Hematopoietic multipotent progenitor cell treated with erythropoietin and hydrocortisone succinate and interleukin-3 and kit ligand, for 15 days (in vitro differentiated cells): ENCODE measurements at places on chromosomes 5 and 9.

GRCh38 chr5:59792983-59793585 lies 100.4 kb downstream of the PDE4D start:
- DNase-seq, result no peak

GRCh38 chr5:95403996-95404395 lies 12.8 kb downstream of the FAM81B start:
- DNase-seq, result no peak

GRCh38 chr9:38019731-38020130 lies 49.3 kb downstream of the SHB start:
- DNase-seq, result no peak

DNA sequence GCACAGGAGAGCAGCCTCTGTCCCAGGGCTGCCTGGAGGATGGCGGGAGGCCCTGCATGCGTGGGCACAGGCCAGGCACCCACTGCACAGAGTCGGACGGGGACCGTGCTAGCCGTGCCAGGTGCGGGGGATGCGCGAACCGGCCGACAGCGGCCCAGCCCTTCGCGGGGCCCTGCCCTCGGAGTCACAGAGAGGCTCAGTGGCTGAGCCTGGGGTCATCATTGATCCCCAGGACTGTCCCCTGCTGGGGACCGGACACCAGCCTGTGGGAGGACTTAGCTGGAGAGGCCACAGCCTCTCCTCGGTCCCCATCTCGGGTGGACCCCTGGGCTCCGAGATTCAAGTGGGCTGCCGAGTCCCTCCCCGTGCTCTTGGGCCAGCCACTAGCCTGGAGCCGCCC lies 19.1 kb upstream of the LAMC3 start:
- no peak for DNase-seq

DNA sequence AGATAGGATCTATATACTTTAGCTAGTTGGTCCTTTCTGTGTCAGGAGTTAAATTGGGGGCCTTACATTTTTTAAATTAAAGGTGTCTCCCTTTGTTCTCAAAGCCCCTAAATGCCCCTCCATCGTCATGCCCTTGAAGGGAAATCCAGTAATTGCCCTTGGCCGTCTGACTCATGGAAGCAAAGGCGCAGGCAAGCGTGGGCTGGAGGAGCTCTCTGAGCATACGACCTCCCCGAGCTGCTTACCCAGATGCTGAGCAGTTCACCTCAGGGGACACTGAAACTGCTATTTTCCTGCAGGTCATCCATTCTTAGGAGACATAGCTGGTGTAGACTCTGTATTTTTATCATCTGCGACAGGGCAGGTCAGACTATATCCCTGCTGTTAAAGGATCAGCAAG lies 23.0 kb downstream of the PCSK1 start:
- no peak for DNase-seq

GRCh38 chr5:10301266-10301665 lies 6.4 kb downstream of the CMBL start:
- DNase-seq, result no peak

DNA sequence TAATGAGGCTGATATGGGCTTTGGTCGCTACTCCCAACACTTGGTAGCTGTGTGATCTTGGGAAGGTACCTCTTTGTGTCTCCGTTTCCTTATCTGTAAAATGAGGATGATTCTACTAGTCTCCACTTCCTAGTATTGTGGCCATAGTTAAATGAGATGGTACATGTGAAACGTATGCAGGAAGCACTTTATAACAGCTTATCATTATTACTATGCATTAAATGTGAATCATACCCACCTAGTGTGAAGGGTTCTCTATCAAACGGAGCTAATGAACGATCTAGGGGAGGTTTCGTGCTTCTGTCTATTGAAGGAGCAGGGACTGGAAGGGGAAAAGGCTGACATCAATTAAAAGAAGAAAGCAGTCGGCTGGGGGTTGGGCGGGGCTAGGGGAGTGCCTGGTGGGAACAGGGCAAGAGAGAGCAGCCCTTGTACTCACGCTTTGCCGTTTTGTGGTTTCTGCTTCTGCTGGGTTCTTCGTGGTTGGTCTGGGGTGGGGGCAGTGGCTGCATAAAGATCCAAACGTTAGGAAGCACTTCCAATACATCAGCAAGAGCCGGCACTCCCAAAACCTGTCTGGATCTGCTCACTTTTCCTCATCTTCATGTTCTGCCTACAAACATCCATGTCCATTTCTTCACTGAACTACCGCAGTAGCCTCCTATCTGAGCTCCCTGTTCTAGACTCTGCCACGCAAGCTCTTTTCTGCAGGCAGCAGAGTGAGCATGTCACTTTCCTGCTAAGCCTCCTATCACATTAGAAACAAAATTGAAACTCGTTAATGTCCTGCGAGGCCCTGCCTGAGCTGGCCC lies 30.8 kb downstream of the LCP2 start:
- DNase-seq, result no peak

DNA sequence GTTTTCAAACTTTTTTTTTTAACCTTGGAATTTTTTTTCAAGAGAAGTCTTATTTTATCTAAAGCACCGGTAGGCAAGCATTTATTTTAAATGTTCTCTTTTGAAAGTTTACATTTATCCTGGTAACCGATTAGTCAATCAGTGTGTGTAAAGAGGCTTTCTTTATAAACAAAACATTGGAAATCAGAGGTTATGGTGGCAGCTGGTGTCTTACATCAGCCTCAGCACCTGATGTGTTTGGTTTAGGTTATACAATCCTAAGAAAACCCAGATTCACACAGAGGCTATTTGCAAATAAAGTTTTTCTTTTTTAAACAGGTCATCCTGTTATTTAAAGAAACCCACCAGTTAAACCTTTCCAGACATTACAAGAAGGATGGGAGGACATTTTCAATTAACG lies 173.3 kb upstream of the GDNF start:
- DNase-seq, result no peak

- no peak for DNase-seq
Measured at GRCh38 chr9:76255781-76256455, 138.3 kb downstream of the RFK start.

GRCh38 chr5:134543820-134544614 lies 18.5 kb downstream of the JADE2 start:
- no peak for DNase-seq

DNA sequence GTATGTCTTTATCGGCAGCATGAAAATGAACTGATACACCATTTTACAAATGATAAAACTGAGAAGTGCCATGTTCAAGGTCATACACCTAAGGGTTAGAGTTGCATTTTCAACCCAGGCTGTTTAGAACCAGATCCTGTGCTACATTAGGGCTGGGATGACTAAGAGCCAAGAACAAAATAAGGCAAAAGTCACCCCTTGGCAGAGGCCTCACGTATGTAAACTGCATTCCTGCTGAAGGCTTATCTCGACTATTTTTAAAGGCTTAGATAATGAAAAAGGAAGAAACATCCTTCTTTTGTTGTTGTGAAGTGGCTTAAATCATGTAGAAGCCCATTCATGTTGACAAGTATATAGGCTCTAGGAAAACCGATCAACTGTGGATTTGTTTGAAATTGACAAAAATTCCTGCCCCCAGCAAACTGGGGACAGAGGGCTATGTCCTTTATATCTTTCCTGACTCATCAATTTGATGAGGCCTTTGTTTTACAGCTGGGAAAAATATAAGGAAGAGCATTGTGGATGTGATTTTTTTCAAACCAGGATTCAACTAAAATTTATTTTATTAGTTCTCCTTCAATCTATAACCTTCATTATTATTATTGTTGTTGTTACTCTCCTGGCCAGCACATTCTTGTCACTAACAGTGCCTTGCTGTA lies 196.5 kb downstream of the SNX18 start:
- no peak for DNase-seq

DNA sequence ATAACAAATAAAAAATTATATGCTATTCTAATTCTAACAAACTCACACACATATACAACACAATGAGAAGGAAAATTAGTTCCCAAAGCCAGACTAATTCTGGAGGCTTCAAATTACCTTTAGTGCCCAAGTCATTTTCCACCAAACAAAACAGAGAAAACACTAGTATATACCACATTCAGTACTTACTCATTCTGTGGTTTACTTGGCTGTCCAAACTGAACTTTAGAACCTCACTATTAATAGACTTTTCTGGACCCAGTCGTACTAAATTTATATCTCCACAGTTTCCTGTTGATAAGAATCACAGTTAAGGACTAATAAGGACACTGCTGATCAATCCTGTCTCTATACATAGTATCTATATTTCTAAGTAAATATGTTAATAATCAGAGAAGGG lies 66.4 kb downstream of the SETX start:
- no peak for DNase-seq

DNA sequence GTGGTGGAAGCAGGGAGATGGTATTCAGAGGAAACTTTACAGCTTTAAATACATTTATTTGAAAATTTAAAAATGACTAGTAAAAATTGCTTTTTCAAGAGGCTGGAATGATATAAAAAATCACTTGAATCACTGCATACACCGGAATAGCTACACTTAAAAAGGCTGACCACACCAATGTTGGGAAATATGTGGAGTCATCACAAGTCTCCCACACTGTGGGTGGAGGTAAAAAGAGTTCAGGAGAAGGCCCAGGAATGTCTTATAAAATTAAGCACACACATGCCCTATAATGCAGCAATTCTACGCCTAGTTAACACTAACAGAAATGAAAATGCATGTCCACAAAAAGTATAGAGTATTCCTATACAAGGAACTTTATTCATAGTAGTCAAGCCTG lies 198.1 kb downstream of the ROR2 start:
- no peak for DNase-seq
